Foreskin keratinocyte (primary cell): ENCODE measurements at places on chromosomes 4 and X.

DNA sequence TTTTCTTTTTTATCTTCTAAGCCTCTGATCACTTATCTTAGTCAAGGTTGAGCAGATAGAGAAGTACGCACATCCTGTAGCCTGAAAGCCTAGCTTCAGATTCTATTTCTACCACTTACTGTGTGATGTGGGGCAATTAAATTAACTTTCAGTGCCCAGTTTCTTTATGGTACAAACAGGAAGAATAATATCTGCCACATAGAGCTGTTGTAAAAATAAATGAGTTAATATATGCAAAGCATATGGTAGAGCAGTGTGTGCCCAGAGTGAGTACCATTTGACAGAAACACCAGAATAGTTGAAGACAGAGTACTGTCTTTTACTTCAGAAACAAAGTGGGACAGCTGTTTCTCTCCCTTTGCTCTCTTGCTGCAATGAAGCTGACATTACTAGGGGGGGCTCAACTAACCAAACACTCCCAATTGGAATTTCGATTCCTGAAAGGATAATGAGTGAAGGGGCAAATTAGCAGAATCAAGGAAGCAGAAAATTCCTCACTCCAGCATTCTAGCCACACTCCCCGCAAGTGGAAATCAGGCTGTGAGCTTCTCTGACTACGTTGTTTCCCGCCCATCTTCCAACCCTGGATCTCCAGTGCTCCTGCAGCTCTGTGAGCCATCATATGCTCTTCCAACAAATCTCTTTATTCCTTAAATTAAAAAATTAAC is 80.4 kb downstream of the MAPK10 start:
- DNase-seq, result no peak

DNA sequence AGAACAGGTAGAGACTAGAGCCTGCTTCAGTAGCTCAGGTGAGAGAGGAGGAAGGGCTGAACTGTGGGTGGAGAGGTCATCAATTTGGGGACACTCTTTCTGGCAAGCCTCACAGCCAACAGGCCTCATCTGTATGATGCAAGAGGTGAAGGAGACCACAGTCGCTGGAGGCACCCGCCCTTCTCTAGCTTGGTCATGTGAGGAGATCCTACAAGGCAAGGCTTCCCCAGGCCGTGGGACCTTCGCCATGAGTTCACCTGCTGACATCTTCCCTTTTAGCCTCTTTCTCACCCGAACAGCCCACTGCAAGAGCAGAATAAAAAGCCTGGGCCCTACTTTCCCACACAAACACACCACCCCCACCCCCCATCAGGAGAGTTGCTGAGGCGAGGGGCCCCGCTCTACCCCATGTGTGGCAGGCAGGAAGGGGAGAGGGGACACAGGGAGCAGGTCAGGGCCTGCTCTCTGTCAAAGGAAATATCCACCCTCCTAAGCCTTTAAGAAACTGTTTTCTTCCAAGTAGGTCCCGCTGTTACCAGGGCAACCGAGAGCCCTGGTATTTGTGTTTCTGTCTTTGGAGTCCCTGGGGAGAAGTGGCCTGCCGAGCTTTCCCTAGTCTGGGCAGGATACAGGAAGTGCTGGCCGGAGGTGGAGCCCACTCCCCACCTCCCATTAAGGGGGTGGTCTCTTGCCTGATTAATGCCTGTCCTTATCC is 8.1 kb downstream of the RTL5 start:
- no peak for DNase-seq

DNA sequence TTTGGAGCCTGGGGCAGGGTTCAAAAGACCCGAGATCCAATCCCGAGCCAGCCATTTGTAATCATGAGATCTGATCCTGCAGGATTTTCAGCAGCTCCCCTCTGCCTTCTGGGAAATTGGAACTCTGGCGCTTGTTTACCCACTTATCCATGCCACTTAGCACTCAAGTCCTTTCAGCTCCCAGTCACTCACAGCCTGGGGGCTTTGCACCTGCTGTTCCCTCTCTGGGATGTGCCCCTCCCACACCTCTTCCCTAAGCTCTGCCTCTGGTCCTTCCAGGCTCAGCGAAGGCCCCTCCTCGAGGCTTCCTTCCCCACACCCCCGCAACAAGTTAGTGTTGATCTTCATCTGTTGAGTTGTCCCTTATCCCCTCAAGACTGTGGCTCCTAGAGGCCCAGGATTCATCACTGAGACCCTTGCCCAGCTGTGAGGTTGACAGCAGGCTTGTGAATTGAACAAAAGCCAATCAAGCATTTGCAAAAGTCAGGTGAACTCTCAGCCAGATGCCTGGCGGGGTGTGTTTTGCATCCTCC is 99.1 kb upstream of the AFAP1 start:
- no peak for DNase-seq

- DNase-seq, result no peak
Observed at GRCh38 chrX:8845060-8845459, 43.9 kb upstream of the FAM9A start.

- no peak for DNase-seq
Observed at GRCh38 chr4:63528256-63528991, 880.8 kb downstream of the TECRL start.

DNA sequence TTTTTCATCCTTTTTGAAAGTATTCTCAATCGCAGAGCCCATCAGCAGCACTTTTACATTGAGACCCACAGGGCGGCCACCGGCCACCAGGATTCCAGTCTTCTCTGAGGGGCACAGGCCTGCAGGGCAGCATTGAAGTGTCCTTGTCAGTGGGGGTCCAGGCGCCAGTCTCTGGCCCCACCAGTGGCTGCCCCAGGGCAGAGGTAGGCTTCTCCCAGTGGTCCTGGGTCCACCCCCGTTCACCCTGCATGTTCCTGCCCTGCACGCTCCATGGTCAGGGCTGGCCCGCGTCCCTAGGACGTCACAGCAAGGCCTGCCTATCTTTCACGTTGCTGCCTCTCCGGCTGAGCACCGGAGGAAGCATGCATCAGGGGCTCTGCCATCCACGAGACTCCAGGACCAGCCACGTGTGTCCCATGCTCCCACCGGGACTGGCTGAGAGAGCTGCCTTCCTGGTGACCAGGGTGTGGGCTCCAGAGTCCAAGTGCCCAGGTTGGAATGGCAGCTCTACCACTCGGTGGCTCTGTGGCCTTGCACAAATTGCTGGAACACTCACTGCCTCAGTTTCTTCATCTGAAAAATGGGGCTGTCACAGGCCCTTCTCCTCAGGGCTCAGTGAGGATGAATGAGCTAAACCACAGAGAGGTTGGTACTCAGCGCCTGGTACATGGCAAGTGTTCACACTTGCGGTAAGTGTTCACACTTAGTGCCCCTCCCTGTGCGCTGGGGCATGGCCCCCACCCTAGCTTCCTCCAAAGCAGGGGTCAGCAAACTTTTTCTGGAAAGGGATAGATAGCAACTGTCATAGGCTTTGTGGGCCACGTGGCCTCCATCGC is 30.7 kb upstream of the JAKMIP1 start:
- DNase-seq, result no peak

DNA sequence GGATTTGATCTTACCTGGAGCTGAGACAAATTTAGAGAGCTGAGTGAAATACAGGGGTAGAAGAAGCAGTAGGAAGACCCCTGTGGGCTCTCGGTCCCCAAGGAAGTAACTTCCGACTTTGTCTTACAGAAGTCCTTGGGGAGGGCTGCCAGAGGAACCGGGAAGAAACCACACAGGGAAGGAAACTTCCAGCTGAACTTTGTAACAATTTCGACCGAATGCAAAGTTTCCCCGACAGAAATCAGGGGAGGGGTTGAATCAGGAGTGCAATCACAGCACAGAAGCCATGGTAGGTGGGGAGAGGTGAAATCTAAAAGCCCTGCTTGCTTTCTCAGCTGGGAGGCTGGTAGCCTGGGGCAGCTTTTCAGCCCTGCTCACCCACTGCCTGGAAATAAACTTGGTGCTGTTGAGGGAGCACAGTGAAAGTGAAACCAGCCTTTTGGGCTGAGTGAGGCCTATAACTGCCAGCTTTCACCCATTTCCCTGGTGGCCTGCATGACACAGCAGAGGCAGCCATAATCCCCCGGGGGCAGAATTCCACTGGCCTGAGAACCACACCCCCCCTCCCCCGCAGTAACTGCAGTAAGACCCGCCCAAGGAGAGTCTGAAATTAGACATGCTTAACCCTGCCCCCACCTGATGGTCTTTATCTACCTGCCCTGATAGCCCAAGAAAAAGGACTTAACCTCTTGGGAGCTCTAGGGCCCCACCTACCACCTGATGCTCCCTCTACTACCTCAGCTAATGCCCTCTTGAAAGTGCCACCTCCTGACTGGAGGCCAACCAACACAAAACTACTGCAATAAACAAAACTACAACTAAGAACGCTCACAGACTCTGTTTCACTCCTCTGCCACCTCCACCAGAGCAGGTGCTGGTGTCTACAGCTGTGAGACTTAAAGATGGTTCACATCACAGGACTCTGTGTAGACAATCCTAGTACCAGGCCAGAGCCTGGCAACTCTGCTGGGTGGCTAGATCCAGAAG is 248.2 kb downstream of the PARM1 start:
- DNase-seq, result no peak

- no peak for DNase-seq
Observed at GRCh38 chr4:112142182-112142581, 3.1 kb upstream of the FAM241A start.
